ENCODE measurements at places on chromosomes 4 and X.

GRCh38 chrX:53283567-53283966, 2.2 kb upstream of the IQSEC2 start:
- no peak for DNase-seq

- DNase-seq, result no peak
Measured at GRCh38 chr4:150037251-150037856, 40.9 kb upstream of the DCLK2 start.

DNA sequence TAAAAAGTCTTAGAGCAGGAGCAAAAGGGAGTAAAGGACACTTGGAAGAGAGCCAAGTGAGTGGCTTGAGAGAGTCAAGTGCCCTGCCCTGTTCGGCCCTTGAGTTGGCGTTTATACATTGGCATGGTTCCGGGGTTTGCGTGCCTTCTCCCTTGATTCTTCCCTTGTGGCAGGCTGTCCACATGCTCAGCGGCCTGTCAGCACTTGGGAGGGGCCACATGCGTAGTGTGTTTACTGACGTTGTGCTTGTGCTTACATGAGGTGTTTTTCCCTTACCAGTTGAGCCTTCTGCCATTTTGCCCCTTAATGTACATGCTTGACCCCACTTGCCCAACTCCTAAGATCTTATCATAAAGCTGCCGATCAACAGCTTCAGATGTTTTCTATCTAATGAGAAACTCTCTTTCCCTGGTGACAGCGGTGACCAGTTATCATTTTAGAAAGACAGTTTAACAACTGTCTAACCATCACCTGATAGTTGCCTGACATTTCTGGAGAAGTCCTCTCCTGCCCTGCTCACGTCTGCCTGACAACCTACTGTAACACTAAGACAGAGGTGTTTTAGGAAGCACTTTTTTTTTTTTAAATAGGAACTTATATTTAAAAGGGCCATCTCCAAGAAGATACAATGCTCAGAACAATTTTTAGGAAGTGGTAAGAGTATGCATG, 49.5 kb upstream of the GC start:
- DNase-seq, result no peak

- DNase-seq, result no peak
Measured at GRCh38 chr4:7183780-7184460, 8.4 kb upstream of the SORCS2 start.

DNA sequence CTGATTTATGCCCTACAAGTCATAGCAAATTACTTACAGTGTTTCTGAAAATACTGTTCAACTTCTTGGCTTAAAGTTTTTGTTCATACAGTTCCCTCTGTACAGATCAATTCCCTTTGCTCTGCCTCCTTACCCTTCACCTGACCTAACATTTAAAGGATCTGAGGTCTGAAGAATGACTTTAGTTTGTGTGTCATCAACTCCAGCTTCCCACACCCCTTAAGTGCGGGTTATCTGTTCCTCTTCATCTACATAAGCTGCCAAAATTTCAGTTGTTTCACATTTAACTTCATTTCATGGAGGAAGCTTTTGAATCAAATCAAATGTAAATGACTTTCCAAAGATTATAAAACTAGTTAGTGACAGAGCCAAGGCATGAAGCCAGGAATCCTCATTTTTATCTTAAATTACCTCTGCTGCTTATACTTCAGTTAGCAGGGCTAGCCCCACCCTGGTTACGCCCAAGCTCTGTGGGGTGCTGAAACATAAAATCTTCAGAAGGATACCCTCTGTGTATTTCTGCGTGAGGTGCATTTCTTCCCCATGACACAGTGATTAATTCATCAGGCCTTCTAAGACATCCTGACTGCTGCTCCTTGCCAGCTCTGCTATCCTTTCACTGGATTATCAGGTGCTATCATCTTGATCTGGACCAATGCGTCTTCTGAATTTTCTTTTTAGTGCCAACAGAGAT, 16.5 kb downstream of the CXCL1 start:
- no peak for DNase-seq

DNA sequence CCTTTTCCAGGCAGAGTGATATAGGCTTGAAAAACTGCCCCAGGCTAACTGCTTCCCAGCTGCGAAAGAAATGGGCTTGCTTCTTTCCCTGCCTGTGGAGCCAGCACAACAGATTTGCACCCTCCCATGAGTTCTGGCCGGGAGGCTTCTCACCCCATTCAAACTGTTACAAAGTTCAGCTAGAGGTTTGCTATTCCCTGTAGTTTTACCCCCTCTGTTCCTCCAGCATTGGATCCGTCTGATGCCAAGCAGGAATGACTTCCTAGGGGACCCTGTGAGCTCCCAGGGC, 87.6 kb upstream of the NDST4 start:
- no peak for DNase-seq

DNA sequence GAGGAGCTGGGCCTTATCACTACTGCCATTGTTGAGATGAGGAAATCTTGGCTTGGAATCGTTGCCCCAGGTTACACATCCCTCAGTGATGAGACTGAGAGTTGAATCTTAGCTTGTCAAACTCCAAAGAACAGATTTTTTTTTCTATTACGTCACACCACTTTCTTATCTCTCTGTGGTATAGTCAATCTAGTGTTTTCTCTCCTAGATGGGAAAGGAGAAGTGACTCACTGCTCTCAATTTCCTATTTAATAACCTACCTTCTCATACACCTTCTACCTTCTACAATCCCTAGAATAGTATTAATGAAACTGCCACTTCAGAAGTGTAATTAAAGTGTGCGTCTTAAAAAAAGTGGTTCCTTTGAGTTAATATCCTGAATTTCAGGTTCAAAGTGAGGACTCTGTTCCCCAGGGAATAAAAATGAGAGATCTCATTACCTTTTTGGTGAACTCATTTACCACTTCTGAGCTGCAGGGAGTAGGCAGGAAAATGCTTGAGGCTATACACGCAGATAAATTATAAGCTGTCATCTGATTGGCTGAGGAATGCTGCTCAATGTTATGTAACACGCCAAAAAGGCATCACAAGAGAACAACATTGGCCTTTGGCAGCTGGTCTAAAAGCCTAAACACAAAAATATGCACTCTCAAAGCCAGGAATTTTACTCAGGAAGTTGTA, 59.3 kb downstream of the MAD2L1 start:
- DNase-seq, result no peak

GRCh38 chr4:13528821-13529127, 15.5 kb downstream of the NKX3-2 start:
- no peak for DNase-seq

DNA sequence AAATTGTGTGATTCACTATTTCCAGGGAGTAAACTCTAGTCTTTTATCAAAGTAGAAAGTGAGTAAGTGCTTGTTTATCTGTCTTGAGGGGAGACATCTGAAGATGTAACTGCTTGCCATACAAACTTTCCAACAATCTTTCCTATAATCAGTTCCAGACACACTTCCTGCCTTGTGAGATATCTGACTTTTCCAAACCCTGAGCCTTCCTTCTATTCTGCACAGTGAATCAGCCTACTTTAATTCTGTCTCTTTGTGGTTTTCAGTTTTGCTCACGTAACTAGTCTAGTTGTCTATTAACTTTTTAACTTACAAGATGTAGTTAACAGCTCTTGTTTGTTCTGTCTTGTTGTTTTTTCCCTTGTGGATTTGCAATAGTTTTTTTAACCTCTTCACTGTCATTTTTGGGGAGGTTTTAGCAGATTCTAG, 947.8 kb downstream of the C4orf33 start:
- no peak for DNase-seq

DNA sequence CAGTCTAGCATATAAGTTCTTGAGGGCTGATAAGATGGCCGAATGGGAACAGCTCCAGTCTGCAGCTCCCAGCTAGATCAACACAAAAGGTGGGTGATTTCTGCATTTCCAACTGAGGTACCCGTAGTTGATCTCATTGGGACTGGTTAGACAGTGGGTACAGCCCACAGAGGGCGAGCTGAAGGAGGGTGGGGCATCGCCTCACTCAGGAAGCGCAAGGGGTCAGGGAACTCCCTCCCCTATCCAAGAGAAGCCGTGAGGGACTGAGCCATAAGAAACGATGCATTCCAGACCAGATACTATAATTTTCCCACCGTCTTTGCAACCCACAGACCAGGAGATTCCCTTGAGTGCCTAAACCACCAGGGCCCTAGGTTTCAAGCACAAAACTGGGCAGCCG, 109.0 kb downstream of the RPS6KA6 start:
- no peak for DNase-seq

GRCh38 chr4:131531087-131531486, 1618.0 kb upstream of the PCDH10 start:
- DNase-seq, result no peak

DNA sequence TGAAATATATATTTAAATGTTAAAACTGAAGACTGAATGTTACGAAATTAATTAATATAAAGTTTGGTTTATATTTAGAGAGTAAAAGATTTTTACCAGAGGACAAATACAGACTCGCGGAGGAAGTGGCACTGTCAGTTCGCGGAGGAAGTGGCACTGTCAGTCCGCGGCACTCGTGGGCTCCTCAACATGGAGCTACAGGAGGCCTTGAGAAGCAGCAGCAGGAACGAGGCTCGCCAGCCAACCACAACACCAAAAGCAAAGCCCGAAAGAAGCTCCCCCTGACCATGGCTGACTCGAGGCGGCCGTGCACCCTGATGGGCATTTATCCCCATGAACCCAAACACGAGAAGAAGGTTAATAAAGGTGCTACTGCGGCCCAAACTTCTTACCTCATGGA, 125.3 kb upstream of the PABPC4L start:
- no peak for DNase-seq

- DNase-seq, result peak; percentile 33
Measured at GRCh38 chr4:145234091-145234706, 53.8 kb upstream of the OTUD4 start.

- DNase-seq, result no peak
Measured at GRCh38 chrX:7093305-7093704, 54.2 kb upstream of the STS start.

GRCh38 chrX:44042751-44043150, 69.6 kb upstream of the NDP start:
- no peak for DNase-seq

DNA sequence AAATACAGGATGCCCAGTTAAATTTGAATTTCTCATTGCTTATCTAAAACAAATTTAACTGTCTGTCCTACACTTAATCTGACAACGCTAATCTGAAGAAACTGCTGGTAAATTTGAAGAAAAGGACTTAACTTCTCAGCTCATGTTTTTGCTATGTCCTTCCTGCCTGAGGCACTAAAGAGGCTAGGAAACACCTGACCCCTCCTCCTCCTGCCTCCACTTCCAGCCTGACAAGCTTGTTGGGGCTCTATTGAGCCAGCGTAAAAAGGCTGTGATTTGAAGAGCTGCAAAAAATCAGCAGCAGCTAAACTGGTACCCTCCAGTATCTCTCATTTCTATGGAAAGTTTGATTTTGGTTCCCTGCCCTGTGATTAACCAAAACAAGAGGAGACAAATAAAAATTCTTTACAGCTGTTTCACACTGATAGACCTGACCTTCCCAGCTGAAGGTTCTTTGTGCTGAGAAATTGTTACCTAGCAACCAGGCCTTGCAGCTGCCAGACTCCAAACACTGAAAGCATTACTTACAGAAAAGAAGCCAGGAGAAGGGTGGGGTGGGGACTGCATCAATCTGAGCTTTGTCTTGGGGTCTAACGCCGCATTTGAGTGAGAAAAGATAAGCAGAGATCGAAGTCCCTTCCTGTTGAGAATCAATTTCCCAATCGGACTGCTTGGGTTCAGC, 35.0 kb downstream of the DCX start:
- DNase-seq, result no peak

- DNase-seq, result no peak
Measured at GRCh38 chr4:52572936-52573485, 86.1 kb downstream of the USP46 start.

DNA sequence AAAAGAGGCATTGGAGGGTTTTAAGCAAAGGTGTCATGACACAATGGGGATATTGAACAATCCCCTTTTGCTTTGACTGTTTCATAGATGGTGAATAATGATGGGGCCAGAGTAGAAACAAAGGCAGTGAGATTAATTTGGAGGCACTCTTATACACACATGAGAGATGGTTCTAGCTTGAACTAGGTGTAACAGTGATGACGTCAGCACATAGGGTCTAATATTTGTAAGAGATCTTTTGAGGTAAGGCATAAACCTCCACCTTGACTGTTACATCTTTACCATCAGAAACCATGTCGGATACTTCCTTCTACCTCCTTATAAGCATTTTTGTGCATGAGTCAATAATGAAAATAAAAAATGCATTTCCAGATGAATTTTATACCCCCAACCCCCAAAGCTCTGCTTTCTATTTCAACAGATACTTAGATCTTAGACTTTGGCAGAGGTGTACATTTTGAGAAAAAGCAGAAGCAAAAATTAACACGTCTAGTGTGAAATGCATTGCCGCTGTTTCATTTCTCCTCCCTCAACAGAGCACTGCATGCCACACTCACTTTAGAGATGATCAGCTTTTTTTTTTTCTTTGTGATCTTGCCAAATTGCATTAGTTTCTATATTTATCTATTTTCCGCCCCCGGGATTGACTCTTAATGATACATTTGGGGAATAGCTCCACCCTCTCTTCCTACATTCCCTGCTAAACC, 87.2 kb downstream of the HS3ST1 start:
- no peak for DNase-seq

DNA sequence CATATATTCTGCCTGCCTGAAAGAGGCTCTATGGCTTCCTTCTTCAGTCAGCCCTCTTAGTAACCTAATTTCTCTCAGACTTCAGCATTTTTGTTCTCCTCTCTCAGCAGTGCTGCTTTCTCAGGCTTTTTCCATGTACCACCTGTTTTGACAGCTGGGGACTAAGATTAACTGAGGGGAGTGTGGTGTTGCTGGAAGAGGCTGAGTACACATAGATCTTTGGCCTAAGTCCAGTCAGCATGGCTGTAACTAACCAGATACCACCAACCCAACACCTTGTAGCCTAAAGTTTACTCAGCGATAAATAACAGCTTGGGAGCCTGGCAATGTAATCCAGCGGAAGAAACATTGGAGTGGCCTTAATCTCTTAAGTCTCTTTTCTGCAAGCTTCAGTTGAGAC, 85.5 kb downstream of the RTL3 start:
- no peak for DNase-seq

GRCh38 chr4:1411436-1412375, 5.5 kb upstream of the NKX1-1 start:
- no peak for DNase-seq

DNA sequence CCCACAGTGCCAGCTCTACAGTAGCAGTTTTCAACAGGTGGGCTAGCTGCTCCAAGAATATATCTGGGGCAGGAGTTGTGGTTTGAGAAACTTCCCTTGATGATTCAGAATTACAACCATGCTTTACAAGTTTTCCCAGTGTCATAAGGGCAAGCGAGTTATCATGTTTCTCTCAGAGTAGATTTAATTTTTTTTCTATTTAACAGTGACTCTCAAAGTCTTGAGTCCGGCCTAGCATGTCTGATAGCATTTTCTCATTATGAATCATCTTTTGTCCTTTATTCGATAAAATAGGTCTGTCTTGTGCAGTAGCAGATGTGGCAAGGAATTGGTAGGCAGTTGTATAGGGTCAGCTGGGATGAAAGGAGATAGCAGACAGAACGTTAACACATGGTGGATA, 62.2 kb upstream of the SPANXD start:
- DNase-seq, result no peak

DNA sequence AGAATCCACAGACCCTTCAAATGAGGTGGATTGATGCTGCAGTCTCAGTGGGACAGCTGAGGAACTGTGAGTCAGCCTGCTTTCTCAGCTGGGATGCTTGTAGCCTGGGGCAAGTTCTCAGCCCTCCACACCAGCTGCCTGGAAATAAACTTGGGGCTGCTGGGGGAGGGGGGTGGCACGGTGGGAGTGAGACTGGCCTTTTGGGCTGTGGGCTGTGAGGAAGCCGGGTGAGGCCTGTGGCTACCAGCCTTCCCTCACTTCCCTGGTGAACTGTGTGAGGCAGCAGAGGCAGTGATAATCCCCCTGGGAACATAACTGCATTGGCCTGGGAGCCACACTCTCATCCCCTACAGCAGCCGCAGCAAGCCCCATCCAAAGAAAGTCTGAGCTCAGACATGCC, 114.5 kb upstream of the GUCY1A1 start:
- no peak for DNase-seq
